ENCODE measurements at places on chromosomes 6 and 20.
A peak's percentile ranks its signal among the peaks of the same experiment; 100 is the strongest.

GRCh38 chr6:24910961-24911725, 24.6 kb downstream of the RIPOR2 start:
- peak; percentile 33 for DNase-seq

DNA sequence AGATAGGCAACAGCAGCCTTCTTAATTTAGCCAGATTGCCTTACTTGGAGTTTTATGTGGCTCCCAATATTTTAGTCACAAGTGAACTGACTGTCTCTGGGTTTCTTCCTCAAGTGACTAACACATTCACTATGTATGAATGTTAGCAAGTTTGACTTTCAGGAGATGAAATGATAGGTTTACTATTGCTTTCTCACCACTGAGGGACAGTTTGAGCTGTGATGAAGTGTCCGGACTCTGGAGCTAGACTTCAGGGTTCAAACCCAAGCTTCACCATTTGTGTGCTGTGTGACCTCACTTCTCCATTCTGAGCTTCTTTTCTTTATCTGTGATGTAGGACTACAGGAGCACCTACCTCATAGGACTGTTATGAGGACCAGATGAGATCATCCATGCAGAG, 8.2 kb downstream of the DHX35 start:
- no peak for DNase-seq

- no peak for DNase-seq
Measured at GRCh38 chr6:40472353-40472752, 114.8 kb downstream of the LRFN2 start.

DNA sequence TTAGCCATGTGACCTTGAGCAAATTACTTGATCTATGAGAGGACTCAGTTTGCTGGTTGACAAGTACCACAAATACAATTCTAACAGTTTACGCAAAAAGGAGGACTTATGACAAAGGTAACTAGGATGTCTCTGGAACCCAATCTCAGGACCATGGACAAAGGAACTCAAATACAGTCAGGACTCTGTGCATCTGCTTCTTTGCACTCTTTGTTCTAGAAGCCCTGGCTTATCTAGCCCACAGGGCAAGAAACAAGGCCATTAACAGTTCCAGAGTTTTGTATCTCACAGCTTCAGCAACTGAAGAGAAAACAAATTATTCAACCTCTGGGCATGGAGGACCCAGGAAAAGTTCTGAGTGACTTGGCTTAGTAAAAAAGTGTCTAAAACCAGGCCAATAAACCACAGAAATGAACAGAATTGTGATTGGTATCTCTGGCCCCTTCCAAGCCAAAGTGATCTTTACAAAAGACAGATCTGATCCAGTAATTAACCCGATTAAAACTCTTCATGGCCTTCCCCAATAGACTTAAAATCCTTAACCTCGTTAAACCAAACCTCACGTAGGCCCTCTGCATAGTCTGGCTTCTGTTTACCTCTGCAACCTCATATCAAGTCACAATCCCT, 5.9 kb downstream of the WASF1 start:
- no peak for DNase-seq

DNA sequence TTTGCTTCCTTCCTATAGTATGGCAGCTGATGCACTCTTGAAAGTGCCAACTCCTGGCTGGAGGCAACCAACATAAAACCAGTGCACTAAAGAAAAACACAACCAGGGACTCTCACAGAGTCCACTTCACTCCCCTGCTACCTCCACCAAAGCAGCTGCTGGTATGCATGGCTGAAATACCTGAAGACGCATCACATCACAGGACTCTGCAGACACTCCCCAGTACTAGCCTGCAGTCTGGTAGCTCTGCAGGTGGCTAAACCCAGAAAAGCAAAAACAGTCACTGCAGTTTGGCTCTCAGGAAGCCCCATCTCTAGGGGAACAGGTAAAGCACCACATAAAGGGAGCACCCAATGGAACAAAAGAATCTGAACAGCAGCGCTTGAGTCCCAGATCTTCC, 473.0 kb upstream of the SPTLC3 start:
- DNase-seq: no peak

- DNase-seq: no peak
Measured at GRCh38 chr6:45854149-45854742, 161.4 kb downstream of the CLIC5 start.

DNA sequence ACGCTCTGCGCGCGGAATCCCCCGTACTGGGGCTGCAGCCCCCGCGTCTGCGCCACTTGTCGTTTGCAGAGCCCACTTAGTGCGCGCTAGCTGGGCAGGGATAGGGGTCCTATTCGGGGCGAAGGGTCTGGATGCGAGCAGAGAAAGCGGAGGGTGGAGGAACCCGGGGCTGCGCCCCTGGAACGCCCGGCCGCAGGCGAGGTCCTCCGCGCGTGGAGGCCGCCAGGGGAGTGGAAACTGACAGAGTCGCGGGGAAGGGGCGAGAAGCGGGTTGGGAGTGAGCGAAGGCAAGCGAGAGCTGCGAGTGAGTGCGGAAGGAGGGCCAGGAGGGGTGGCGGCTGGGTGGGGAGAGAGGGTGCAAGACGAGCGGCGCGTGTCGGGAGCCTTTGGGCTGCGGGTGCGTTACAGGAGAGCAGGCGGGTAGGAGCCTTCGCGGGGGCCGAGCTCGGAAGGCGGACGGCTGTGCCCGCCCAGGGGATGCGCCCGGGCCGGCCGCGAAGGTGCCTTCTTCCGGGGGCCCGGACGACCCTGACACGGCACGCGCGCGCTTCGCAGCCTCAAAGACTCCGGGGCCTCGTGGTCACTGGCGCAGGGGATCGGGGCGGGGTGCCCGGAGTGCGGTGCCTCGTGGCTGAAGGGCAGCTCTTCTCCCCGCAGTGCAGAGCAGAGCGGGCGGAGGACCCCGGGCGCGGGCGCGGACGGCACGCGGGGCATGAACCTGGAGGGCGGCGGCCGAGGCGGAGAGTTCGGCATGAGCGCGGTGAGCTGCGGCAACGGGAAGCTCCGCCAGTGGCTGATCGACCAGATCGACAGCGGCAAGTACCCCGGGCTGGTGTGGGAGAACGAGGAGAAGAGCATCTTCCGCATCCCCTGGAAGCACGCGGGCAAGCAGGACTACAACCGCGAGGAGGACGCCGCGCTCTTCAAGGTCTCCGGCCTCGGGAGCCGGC, 1.2 kb downstream of the IRF4 start:
- DNase-seq: no peak
